GM23248 (cell line): ENCODE measurements at places on chromosomes 5 and 9.

- DNase-seq: peak; percentile 91
These were observed 750 bp upstream of the NPR2 start for GRCh38 chr9:35790385-35791296.

DNA sequence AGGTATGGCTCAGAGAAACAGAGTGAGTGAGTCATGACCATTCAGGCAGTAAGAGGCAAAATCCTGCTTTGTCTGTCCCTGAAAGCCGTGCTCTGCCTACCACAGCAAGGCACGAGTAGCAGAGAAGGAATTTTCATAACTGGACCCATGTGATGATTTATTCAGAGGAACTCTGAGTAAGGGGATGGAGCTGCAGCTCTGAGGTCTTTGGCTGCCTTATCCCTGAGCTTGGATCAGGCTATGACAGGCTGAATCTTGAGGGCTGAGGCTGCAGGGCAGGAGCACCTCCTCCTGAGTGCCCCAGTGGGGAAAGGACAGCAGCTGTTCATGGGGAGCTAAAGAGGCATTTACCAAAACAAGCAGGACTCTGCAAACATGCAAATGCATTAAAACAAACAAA lies 183.4 kb downstream of the PAPPA start:
- DNase-seq: peak; percentile 74

DNA sequence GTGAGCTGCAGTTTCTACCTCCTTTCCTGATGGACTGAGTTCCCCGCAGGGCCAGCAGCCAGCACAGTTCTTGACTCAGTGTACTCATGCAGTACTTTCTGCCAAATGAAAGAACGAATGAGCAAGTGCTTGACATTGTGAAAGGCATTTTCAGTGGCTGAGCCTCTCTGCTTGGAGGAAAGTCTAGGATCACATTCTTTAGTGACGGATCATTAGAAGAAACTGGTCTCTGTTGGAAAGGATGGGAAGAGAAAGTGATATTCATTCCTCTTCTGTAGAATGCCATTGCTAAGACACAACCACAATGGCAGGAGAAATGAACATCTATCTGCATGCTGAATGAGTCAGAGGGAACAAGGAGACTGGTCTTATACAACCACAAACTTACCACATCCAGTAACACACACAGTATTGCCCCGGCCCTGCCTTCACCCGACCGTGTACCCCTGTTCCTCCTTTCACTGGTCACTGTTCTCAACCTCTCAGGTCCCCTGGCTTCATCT lies 206.9 kb downstream of the CRB2 start:
- peak; percentile 94 for DNase-seq

DNA sequence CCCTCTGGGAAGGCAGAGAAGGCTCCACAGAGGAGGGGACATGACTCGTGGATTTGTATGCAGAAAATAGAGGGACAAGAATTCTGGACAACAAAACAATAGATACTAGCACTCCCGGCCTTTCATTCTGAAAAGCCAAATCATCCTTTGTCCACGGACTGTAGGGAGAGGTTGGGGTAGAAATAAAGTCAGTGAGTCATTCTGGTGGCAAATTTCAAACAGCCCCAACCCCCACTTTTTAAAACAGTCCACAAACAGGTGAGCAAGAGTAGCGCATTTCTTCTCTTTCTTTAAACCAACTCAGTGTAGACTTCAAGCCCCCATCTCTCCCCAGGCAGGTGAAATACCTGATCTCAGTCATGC lies 56.1 kb downstream of the PTPDC1 start:
- no peak for DNase-seq

- no peak for DNase-seq
These were observed 10.4 kb downstream of the C9orf152 start for GRCh38 chr9:110197330-110198187.

- DNase-seq: no peak
These were observed 4.1 kb downstream of the GLRX start for GRCh38 chr5:95818181-95819147.
